ENCODE measurements at places on chromosomes 13 and 19.

GRCh38 chr19:34667349-34668076 lies 9.4 kb downstream of the SCGB2B2 start:
- DNase-seq = peak; percentile 68

GRCh38 chr19:2478756-2479555 lies 3.0 kb downstream of the GADD45B start:
- DNase-seq = no peak

- no peak for DNase-seq
Observed at GRCh38 chr13:40207001-40207478, 459.4 kb downstream of the FOXO1 start.

GRCh38 chr13:21742096-21742495 lies 71.2 kb downstream of the FGF9 start:
- no peak for DNase-seq

GRCh38 chr19:44685877-44686276 lies 13.1 kb upstream of the CEACAM16 start:
- DNase-seq = no peak

DNA sequence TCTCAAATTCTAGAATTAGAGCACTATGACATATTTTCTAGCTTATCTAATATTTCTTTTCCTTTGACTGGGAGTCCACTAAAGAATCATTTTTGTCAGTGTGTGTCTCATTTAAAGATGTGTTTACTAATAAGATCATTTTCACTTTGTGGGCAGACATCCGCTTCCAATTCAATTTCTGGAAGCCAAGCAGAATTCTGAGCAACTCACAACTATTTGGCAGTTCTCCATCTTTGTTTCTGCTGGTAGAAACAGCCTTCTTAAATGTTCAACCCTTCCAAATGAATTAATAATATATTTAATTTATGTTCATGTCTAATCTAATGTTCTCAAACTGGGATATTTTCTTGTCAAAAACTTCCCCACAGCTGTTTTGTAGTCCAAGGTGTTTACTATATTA lies 411.8 kb downstream of the KCTD12 start:
- DNase-seq = no peak

DNA sequence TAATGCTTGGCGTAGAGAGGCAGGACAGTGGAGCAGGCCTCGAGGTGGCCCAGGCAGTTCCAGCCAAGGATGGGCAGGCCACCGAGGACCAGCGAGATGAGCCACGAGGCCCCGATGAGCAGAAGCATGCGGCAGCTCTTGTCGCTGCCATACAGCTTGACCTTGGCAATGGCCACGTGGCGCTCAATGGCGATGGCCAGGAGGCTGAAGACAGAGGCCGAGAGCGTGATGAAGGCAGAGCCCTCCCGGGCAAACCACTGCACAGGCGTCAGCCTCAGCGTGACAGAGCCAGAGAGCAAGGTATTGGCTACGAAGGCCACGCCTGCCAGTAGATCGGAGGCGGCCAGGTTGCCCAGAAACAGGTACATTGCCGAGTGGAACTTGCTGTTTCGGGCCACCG lies 6.8 kb downstream of the S1PR2 start:
- no peak for DNase-seq

GRCh38 chr13:48508011-48508410 lies 24.9 kb downstream of the RCBTB2 start:
- DNase-seq = no peak

GRCh38 chr19:49889687-49890348 lies 6.9 kb downstream of the IL4I1 start:
- DNase-seq = no peak

DNA sequence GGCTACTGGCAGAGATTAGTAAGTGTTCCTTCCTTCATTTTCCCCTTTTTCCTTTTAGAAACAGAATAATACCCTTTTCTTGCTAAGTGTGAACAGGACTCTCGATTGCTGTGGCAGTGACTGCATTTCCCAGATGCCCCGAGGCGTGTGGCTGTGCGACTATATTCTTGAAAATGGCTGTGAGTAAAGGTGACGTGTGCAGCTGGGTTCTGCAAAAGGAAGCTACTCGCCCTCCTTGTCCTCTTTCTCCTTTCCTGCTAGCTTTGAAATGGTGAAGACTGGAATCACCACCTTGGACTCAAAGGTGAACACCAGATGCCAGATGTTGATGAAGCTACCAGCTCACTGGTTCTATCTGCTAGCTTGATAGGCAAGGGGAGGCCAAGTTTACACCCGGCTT lies 121.4 kb downstream of the MIPEP start:
- no peak for DNase-seq

DNA sequence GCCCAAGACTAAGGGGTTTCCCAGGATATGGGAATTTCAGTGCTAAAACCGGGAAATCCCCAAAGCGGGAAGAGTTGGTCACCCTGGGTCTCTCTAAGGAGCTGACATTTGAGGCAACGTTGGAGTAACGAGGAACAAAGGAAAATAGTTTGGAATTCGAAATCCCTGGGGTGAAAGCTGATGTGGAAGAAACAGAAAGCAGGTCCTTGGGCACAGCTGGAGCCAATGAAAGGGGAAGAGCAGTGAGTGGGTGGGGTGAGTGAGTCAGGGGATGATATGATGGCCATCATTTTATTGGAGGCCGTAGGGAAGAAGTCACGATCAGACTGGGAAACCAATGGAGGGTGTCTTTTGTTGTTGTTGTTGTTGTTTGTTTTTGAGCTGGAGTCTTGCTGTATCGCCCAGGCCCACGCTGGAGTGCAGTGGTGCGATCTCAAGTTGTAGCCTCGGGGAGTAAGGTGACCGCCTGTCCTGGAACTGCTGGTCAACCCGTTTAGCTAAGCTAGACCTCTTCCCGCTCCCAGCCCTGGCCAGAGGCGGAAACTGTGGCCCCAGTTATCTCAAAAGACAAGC lies 3.4 kb upstream of the RFX2 start:
- DNase-seq = no peak

DNA sequence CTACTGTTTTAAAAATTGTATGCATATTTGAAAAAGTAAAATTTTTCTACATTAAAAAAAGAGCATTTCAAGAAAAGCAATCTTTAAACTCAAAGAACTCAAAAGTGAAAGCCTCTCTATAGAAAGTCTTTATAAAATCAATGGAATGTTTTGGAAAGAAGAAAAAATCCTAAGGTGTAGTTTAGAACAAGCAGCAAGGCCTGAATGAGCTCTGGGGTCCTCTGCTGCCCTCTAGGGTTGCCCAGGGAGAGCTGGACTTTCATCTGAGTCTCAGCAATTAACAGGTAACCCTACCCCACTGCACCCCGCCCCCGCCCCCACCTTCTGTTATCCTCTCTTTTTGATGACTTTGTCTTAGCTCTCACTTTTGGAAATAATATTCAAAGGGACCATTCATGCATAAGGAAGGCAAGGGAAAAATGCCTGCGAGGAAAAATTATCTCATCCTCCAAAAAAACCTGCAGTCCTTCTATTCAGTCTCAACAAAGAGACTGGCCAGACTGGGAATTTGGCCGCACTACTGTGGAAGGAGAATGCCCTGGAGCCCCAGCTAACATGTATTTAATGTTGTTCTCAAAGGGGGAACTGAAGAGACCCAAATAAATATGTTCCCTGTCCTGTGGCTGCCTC lies 24.1 kb downstream of the SLC25A30 start:
- no peak for DNase-seq

- DNase-seq = peak; percentile 27
Observed at GRCh38 chr13:30690282-30691188, 44.8 kb upstream of the ALOX5AP start.

DNA sequence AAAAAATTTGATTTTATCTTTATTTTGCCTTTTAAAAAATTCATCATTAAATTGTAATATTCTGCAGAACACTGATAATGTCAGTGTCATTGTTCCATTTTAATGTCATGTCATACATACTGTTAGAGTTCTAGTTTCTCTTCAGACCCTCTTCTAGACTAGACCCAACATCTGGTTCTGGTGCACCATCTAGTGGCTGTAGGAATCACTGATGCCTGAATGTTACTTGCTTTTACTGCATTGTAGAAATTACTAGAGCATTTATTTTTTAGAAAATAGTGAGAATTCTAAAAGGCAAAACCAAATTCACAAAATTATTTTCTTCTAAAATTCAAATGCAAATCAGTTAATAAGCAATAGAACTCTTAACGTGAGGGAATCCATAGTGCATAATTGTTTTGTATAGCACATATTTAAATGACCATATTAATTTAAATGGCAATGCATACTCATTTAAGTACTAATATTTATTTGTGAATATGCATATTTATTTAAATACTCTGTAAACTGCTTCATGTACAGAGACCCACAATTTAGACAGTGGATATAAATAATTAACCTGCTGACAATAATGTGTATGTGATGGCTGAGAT lies 425.7 kb downstream of the KLF12 start:
- no peak for DNase-seq

GRCh38 chr19:46386996-46387712 lies 26.2 kb downstream of the CCDC8 start:
- DNase-seq = no peak

GRCh38 chr13:103273825-103274224 lies 207.6 kb upstream of the SLC10A2 start:
- no peak for DNase-seq

GRCh38 chr19:19064811-19065745 lies 1.3 kb downstream of the SLC25A42 start:
- DNase-seq = no peak

DNA sequence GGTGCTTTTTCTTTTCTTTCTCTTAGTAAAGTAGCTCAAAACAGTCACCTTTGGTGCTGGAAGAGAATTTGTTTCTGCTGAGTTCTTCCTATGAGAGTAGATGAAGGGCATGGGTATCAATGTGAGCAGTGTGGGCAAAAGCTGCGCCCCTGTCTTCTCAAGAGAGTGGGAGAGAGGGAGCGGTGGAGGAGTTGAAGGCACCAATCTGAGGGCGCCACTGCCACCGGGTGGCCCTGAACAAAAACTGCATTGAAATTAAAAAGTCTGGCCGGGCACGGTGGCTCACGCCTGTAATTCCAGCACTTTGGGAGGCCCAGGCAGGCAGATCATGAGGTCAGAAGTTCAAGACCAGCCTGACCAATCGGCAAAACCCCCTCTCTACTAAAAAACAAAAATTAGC lies 28.7 kb upstream of the EPHX3 start:
- no peak for DNase-seq

- DNase-seq = no peak
Observed at GRCh38 chr19:48329167-48329891, 4.0 kb downstream of the EMP3 start.

DNA sequence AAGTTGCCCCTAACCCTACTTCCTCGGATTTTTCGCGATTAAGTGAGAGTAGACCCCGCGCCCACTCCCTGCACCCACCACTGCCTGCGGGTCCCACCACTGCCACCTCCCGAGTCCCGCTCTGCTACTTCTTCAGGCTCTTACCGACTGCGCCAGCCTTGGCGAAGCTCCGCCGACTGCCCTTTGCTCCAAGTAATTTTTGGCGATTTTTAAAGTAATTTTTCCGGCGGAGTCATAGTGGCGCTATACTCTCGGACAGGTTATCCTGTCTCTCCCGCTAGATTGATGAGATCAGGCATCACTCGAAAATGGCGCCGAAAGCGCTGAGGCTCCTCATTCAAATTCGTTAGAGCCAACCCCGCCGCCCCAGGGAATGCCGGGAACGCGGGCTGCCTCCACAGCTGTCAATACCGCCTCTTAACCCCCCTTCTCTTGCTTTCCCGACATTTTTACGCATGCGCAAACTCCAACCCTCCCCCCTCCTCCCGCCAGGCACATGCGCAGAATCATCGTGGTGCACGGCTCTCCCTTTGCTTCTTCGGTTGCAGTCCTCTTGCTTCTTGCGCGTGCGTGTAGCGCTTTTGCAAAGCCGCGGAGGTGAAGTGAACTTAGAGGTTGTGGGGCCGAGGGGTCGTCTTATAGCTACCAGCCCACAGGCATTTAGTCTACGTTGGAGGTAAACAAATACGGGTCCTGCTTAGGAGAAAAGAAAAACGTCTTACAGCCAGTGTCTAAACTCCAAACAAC lies 66.6 kb downstream of the KCNRG start:
- DNase-seq = peak; percentile 93

DNA sequence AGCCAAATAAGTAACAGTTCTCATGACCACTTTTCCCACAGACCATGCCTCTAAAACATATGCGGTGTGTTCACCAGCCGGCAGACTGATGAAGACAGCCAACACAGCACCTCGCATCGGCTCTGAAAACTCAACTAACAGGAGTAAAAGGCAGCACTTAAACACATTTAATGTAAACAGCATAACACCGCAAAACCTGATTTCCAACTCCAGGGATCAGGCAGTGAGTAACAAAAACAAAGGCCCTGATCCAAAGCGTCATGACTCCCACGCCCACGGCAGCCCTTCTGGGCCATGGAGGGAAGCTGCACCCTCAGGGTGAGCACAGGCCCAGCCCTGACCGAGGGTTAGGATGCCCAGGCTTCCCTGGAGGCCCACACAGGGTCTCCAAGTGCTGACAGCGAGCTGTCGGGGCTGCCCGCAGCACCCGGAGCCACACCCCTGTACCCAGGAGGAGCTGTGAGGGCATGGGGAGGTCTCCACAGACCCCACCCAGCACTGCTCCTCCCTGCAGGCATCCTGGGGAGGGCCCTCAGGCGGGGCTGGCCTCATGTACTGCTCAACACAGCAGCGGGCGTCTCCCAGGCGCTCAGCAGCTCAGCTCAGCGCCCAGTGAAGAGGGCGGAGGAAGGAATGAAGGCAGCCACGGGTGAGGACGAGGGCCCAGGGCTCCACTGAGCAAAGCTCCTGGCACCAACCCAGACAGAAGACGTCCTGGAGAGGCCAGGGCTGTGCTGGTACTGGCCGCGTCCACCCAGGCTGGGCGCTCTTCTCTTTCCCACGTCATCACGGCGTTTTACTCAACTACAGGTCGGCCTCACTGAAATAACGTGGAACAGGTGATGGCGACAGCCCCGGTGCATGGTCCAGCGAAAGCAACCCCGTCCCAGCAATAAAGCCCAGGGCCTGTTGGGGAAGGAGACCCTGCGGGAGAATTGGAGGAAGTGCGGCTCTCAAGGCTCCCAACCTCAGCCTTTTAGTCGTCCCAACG lies 53.7 kb downstream of the RASA3 start:
- DNase-seq = no peak

- DNase-seq = peak; percentile 82
Observed at GRCh38 chr19:11293433-11294389, 2.2 kb upstream of the TSPAN16 start.

DNA sequence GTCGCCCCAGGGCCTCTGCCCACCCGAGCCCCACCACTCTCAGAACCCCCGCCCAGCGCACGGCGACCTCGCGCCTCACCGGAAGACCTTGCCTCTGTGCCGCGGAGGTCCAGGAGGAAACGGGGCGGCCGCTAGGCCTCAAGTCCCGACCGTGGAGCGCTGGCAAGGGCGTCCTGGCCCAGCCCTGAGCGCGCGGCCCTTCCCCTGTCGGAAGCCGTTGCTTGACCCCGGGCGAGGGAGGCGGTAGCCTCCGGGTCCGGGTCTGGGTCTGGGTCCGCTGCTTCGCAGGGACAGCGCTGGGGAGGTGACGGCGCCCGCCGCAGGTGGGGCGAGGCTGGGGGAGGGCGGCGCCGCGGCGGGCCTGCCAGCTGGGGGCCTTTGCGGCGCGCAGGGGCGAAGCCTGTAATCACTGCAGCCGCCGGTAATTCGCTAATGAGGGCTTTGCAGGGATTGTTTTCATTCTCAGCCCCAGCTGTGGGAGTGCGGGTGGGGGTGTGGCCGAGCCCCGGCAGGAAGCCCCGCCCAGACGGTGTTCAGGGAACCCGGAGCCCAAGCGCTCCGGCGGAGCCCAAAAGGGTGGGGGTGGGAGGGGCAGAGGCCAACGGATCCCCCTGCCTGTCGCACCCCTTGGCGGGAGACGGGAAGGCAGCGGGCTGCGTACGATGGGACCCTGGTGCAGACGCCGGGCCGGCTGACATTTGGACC lies 8.6 kb downstream of the C19orf25 start:
- DNase-seq = no peak
